Activated T-cell treated with anti-CD3 and anti-CD28 coated beads, Interleukin-2, amount 50 U/mL, for 72 hours (primary cell): ENCODE measurements at places on chromosomes 4 and X.

- no peak for DNase-seq
Observed at GRCh38 chr4:148514041-148514440, 71.8 kb upstream of the NR3C2 start.

DNA sequence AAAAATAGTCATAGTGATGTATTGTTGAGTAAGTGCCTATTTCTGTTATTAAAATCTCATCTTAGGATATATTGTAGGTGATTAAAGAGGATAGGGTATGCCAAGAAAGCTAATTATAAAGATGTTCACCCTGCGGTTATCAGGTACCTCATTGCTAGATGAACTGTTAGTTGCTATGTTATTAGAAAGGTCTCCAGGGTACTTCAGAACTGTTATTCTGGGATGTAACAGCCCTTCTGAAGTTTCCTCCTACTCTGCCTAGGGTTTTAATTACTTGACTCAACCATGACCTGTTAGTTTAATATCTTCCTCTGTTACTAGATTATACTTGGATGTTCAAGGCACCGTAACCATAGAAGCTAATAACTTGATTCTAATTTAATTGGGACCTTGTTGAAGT, 15.4 kb downstream of the TMPRSS11E start:
- no peak for DNase-seq

GRCh38 chr4:98519268-98519977, 139.0 kb downstream of the TSPAN5 start:
- no peak for DNase-seq

- peak; percentile 3 for DNase-seq
Observed at GRCh38 chr4:76087007-76087769, 12.7 kb downstream of the ART3 start.

DNA sequence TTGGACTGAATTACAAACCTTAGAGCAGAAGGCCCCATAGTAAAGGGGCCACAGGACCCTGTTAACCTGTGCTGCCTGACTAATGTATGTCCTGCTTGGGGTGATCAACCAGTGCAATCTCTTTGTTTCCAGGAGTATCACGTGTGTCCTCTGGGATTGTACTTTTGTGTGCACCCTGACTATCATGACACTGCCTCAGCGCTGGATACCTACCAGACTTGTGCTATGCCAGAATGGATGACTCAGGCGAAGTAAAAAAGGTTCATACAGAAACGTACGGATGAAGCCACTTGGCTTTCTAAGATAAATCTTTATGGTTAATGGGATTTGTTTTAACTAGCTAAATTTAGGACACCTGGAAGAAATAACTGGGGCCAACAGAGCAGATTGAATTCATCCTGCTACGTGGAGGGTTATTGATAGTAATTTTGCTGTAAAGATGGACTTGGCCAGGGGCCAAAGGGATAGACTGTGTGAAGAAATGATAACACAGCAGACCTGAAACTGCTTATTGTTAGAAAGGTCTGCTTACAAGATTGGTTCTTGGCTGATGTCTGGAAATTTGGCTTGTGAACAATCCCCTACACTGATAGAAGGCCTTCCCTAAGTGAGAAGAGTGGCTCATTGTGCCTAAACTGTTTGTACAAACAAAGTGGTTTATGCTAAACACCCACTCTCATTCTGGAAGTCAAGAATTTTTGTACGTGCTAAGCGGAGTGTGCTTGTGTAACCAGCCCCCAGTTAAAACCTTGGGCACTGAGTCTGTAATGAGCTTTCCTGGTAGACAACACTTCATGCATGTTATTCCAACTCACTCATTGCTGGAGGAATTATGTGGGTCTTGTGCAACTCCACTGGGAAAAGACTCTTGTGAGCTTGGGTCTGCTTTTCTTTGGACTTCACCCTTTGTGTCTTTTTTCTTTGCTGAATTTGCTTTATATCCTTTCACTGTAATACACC, 750.5 kb upstream of the HTR2C start:
- no peak for DNase-seq

GRCh38 chrX:40719218-40719617, 16.1 kb downstream of the MED14 start:
- DNase-seq = no peak

DNA sequence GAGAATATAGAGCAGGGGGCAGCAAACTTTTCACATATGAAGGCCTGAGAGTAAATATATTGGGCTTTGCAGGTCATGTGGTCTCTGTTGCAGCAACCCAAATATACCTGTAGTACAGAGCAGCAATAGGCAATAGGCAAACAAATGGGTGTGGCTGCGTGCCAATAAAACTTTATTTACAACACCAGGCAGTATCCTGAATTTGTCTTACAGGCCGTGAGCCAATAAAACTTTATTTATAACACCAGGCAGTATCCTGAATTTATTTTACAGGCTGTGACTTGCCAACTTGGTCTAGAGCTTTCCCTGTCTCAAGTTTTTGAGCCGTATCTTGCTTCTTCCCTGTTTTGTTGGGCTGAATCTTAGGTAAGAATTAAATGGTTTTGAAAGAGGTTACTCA, 118.2 kb downstream of the PHEX start:
- no peak for DNase-seq

DNA sequence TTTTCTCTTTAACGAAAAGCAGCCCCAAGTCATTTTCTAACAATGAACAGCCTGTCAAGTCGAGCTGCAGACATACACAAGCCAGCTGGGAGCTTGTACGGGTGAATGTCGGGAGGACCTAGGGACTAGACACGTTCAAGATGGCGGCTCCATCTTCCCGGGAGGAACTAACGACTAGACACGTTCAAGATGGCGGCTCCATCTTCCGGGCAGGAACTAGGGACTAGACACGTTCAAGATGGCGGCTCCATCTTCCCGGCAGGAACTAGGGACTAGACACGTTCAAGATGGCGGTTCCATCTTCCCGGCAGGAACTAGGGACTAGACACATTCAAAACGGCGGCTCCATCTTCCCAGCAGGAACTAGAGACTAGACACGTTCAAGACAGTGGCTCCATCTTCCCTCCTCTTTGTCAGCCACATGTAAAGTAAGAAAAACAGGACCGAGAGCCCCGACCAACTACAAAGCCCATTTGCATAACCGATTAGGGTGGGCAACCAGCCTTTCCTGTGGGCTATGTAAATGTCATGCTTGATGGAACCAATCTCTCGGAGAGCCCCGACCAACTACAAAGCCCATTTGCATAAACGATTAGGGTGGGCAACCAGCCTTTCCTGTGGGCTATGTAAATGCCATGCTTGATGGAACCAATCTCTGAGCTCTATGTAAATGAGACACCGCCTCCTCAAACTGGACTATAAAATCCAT, 175.5 kb downstream of the DHRSX start:
- DNase-seq = peak; percentile 71

DNA sequence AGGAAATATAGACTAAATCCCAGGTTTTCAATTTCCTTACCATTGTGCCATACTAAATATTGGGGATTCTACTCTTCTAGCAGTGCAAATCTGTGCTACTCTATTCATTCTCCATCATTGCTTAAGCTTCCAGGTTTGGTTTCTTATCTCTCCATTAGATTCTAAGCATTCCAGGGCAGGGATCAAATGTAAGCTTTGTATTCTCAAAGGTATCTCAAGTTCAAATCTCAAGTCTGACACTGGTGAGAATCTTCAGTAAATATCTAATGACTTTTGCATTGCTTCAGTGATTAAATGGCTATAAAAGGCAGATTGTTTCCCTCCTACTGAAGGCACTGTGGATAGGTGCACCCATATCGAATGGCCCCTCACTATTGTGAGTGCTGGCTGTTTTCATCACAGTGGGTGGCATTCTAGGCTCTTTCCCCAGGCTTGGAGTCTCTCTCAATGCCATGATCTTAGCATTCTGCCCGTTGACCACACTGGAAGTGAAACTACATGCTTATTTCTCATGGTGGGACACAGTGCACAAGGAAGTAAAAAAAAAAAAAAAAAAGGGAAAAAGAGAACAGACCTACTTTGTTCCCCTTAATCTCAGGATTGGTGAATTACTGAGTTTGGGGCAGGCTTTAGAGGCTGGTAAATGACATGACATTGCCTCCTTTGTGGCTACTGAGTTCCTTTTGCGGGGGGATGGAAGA, 28.7 kb downstream of the FAM9C start:
- no peak for DNase-seq

- no peak for DNase-seq
Observed at GRCh38 chrX:110180176-110180927, 137.5 kb downstream of the AMMECR1 start.

- DNase-seq = no peak
Observed at GRCh38 chr4:154368060-154368459, 123.5 kb downstream of the DCHS2 start.

DNA sequence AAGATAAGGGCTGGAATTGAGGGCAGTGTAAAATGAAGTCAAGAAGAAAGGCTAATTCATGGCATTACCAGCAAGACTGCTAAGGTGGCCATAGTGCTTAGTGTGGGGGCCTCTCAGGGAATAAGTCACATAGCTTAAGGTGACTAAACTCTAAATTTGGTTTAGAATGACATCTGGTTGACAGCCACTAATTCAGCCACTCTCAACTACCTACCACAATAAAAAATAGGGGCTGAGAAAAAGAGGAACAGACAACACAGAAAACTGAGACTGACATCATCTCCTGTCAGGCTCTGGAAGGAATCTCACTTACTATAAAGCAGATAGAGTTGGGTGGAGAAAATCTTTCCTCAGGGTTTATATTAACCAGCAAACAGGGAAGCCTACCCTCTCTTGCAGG, 96.9 kb downstream of the CHRDL1 start:
- DNase-seq = no peak

- DNase-seq = no peak
Observed at GRCh38 chrX:40694802-40695201, 40.5 kb downstream of the MED14 start.

DNA sequence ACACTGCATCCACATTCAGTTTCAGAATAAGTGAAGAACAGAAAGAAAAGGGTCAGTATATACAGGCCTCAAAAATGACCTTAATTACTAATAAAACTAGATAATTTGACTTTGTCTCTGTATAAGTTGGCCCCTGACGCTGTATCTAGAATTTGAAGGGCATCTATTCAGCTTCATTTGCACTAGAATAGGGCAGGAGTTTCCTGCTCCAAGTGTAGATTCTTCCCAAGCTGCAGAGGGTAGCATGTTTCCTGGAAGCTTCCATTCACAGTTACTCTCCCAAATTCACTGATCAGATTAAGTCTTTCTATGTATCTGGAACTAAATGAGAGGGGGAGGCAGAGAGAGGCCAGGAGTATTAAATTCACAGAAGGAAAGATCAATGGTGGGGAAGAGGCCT, 90.9 kb downstream of the GC start:
- no peak for DNase-seq

DNA sequence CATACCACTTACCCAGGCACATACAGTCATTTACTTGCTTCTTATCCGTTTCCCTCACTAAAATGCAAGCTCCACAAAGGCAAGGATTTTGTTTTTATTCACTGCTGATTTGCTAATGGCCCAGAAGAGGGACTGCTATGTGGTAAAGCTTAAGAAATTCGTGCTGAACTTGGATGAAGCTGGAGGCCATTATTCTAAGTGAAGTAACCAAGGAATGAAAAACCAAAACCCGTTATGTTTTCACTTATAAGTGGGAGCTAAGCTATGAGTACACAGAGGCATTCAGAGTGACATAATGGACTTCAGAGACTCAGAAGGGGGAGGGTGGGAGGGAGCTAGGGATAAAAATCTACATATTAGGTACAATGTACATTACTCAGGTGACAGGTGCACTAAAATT, 47.2 kb downstream of the RAB33B start:
- DNase-seq = no peak

- no peak for DNase-seq
Observed at GRCh38 chr4:142402900-142403299, 443.2 kb downstream of the INPP4B start.

- no peak for DNase-seq
Observed at GRCh38 chrX:11781734-11782370, 23.8 kb downstream of the MSL3 start.

- DNase-seq = no peak
Observed at GRCh38 chr4:156695163-156695562, 276.4 kb downstream of the PDGFC start.

- no peak for DNase-seq
Observed at GRCh38 chrX:79415056-79415455, 47.9 kb upstream of the ITM2A start.

DNA sequence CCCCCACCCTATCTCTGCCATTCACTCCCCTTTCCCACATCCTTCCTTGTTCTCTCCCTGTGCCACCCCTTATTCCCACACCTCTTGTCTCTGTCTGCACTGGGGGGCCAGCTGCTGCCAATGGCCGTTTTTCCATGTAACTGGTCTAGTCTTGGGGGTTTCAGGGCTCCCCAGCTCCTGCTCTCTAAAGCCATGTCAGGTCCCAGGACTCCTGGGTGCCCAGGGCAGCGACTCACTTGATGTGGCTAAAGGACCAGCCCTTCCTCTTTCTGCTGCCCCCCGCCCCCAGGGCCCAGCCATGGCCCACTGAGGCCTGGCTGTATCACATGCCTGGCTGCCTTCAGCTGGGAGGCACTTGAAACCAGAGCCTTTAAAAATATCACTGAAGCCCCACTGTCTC, 10.0 kb downstream of the NLGN3 start:
- no peak for DNase-seq

DNA sequence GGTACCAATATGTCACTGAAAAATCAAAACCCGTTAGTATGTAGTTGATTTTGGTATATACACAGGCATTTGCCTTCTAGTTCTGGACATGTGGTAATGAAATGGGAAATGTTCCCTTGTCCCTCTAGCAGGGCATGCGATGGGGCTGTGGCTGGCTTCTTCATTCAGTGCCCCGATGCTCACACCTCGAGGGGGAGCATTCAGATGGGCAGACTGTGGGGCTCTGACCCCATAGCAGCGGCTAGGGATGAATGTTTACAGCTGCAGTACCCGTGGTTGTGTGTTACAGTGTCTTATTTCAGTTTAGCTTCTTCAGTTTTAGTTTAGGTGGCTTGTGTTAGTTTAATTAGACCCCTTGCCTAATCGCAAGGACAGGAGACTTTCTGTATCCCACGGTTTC, 1741.0 kb upstream of the PCDH10 start:
- no peak for DNase-seq

DNA sequence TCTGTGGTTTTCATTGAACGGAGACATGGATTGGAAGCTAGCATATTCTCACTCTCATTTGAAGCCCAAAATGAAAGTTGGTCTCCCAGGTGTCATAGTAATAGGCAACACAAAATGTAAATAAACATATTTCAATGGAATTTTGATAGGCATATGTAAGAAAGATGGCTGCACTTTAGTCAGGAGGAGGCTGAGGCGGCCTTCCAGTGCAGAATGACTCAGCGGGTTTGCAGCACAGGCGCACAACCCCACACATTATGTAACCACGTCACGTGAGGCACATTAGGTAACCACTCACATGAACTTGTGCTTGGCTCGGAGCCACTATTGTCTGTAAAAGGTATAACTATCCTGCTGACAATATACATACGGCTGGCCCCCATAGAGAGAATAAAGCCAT, 381.7 kb downstream of the GPAT3 start:
- DNase-seq = no peak

- DNase-seq = no peak
Observed at GRCh38 chr4:24322511-24322910, 261.8 kb downstream of the DHX15 start.

DNA sequence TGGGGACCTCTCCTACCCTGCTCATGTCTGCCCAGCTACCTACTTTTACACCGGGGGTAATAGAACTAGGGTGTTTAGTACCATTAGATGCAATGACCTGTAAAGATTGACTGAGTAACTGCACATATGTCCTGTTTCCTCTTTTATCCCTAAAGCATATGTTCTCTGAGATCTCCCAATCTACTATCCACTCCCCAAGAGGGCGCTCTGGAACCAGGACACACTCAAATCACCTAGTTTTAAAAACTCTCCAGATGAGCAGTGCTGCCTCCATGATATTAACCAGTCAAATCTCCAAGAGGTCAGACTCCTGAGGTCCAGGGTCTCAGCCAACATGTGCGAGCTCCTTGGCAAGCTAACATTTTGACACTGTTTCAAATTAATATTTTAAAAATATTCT, 87.0 kb upstream of the TSPAN5 start:
- no peak for DNase-seq
